ENCODE measurements at places on chromosomes 16 and 17. TPM values are rescaled to one million over a fixed set of nuclear protein-coding genes. Genes with fewer than 3 reads are reported as not detected.

KRT24 gene
- not detected for total RNA-seq

PPY gene
- not detected for total RNA-seq

CCL22 gene
- 0.23 TPM for total RNA-seq

CHST5 gene
- not detected for total RNA-seq

TMIGD1 gene
- total RNA-seq, result not detected

ZNF287 gene
- 14.7 TPM for total RNA-seq

KRT27 gene
- total RNA-seq, result not detected

OTOP2 gene
- not detected for total RNA-seq

CTRB1 gene
- 2.1 TPM for total RNA-seq

RHBDL1 gene
- total RNA-seq, result 2.6 TPM

TBC1D10B gene
- total RNA-seq, result 28.5 TPM

SLC12A3 gene
- total RNA-seq, result not detected

VAT1 gene
- 76.7 TPM for total RNA-seq

KIF2B gene
- not detected for total RNA-seq

CASKIN2 gene
- 27.1 TPM for total RNA-seq

GAS2L2 gene
- total RNA-seq, result not detected

DPEP3 gene
- not detected for total RNA-seq

GP1BA gene
- total RNA-seq, result 0.35 TPM

CD300H gene
- 1.5 TPM for total RNA-seq

SLC5A10 gene
- total RNA-seq, result not detected

RAC3 gene
- total RNA-seq, result 1.6 TPM

PPP1R27 gene
- not detected for total RNA-seq

C16orf96 gene
- total RNA-seq, result 0.19 TPM

ZNF267 gene
- total RNA-seq, result 5.1 TPM

PGAP3 gene
- 13.1 TPM for total RNA-seq

GPR179 gene
- total RNA-seq, result not detected

DRC3 gene
- 1.00 TPM for total RNA-seq

BAIAP3 gene
- total RNA-seq, result 0.88 TPM

PRR29 gene
- 0.31 TPM for total RNA-seq

KRT37 gene
- total RNA-seq, result not detected

CCDC102A gene
- 13.4 TPM for total RNA-seq

SSTR5 gene
- total RNA-seq, result 20.1 TPM

SPAG7 gene
- total RNA-seq, result 88.7 TPM

PYY gene
- not detected for total RNA-seq

OTOA gene
- not detected for total RNA-seq

KRT39 gene
- total RNA-seq, result not detected

GRAP gene
- total RNA-seq, result 1.1 TPM

GPR139 gene
- not detected for total RNA-seq

CCR7 gene
- not detected for total RNA-seq

TMEM114 gene
- total RNA-seq, result not detected

All from heart left ventricle (tissue), 16 donors.